ENCODE measurements at places on chromosomes 13 and 19.

GRCh38 chr19:11560404-11561051 is 1.5 kb upstream of the ELOF1 start:
- H3K27ac ChIP-seq: no peak overlapping the region
- no peak overlapping the region for H3K4me3 ChIP-seq
- peaks cover 42% of the 10 kb centered on the region for H3K4me1 ChIP-seq
- no peak for DNase-seq
- H3K27me3 ChIP-seq: no peaks in the 10 kb centered on the region

- no peaks in the 10 kb centered on the region for H3K36me3 ChIP-seq
- peak overlapping the region; percentile 69 for H3K27ac ChIP-seq
- peak overlapping the region; percentile 57 for H3K4me3 ChIP-seq
- no peak for DNase-seq
Measured at GRCh38 chr13:43785650-43786471, 911 bp downstream of the ENOX1 start.

GRCh38 chr13:46053162-46054012 is 841 bp upstream of the ZC3H13 start:
- H3K4me1 ChIP-seq: peaks cover 14% of the 10 kb centered on the region
- H3K27me3 ChIP-seq: no peaks in the 10 kb centered on the region
- H3K27ac ChIP-seq: peak overlapping the region; percentile 90
- DNase-seq: no peak
- peak overlapping the region; percentile 74 for H3K4me3 ChIP-seq

DNA sequence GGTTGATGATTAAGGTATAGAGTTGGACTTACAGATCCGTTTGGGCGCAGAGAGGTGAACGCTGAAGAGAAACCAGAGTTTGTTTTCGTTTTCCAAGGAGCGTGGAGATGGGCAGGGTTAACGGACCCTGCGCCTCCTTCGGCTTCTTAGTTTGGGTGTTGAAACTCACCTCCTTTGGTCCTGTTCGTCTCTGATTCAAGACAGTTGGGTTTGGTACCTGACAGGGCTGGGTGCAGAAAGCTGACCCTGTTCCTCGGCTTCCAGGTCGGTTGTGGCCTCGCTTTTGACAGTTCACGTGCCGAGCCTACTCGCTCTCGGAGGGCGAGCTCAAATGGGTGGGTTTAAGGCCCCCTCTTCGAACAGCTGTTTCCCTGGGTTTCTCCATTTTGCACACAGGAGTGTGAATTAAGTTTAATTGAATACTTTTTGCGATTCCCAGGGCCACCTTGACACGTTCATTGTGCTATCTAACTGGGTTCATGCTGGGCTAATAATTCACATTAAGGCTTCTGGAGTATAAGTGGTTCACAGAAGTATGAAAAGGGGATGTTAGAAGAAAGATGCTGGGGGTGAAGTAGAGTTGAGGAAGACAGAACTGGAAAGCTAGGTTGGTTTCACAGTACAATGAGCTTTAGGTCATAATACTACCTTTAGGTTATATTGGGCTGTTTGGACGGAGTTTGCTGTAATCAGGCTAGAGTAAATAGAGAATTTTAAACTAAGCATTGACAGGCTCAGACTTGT is 638 bp downstream of the USPL1 start:
- no peak for DNase-seq
- H3K4me1 ChIP-seq: peaks cover 26% of the 10 kb centered on the region
- peak overlapping the region; percentile 100 for H3K27ac ChIP-seq
- H3K4me3 ChIP-seq: peak overlapping the region; percentile 83

GRCh38 chr13:98142380-98143156 is at the start of gene FARP1:
FARP1 (plus strand) TSS chr13:98143094; CDS start chr13:98213243, 70,149 bp downstream.
- no peaks in the 10 kb centered on the region for H3K36me3 ChIP-seq
- no peak for DNase-seq
- H3K27me3 ChIP-seq: peaks cover 6% of the 10 kb centered on the region

DNA sequence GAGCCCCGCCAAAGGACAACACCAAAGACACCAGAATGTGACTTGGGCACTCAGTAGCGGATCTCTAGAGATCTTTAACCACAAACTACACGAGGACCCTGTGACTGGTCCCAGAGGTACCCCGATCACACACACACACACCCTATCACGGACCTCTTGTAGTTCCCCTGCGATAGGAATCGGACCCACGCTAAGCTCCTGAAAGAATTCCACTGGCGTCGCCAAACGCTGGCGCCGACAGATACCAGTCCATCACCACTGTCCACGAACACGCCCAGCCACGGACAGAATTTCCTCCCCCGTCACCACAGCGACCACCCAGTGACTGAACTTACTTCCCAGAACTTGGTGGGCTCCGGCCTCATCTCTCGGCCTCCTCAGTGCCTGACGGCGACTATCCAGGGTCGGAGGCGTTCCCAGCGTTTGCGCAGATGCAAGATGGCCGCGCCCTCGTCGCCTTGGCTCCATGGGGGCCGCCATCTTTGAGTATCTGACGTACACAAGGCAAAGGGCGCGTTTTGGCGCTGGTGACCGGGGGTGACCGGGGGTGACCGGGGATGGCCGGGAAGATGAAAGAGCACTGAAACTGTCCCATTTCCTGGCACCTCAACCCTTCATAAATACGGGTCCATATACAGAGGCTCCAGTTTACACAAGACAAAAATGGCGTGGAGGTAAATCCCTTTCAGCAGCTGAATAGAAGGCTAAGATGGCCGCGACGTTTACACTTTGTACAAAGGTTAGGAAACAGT is at the start of gene ZNF615:
TSS of gene ZNF615 (minus strand) at position 406 of the 752 bp plus-strand sequence. CDS start 4,500 bp downstream, outside the sequence.
- DNase-seq: peak; percentile 32
- peak within 1 kb of the TSS; percentile 84 for H3K27ac ChIP-seq
- H3K27me3 ChIP-seq: no peaks in the 10 kb centered on the region

GRCh38 chr19:1261538-1261797 is 7.7 kb upstream of the CIRBP start:
- peak overlapping the region; percentile 98 for H3K27ac ChIP-seq
- H3K4me3 ChIP-seq: peak overlapping the region; percentile 71
- H3K4me1 ChIP-seq: peaks cover 79% of the 10 kb centered on the region
- DNase-seq: no peak

DNA sequence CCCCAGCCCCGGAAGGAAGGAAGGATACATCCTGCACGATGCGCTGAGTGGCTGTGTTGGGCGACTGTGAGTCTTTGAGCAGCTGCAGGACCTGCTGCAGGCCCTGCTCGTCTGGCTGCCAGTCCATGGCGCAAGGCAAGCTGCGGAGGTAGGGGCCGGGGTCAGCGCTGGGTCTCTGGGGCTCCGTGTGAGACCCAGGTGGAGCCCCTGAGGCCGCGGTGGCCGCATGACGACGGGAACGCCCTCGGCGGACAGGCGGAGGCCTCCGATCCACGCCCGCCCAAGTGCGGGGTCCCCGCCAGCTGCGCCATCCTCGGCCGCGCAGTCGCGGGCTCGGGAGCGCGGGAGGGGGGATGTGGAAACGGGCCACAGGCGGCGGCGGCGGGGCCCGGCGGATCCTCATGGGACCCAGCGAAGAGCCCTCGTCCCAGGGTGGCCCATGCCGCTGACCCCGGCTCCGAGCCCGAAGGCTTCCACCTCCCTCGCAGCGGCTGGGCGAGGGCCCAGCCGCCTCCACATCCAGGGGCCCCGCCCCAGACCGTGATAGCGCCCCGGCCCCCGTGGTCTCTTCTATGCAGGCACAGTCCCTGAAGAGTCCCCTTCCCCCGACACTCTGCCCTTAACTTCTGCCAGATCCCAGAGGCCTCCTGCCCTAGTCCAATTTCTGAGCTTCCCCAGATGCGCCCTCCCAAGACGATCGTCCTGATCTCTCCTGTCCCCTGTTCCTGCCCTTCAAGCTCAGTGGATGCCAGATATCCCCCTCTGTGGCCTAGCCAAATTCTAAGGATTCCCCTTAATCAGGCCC is 2.7 kb downstream of the TNPO2 start:
- H3K36me3 ChIP-seq: peaks cover 11% of the 10 kb centered on the region
- H3K4me1 ChIP-seq: peaks cover 71% of the 10 kb centered on the region
- H3K27me3 ChIP-seq: no peaks in the 10 kb centered on the region
- DNase-seq: no peak
- H3K27ac ChIP-seq: peak overlapping the region; percentile 96

GRCh38 chr19:18251587-18252369 is 22.5 kb downstream of the IQCN start:
- no peak overlapping the region for H3K27ac ChIP-seq
- DNase-seq: no peak

DNA sequence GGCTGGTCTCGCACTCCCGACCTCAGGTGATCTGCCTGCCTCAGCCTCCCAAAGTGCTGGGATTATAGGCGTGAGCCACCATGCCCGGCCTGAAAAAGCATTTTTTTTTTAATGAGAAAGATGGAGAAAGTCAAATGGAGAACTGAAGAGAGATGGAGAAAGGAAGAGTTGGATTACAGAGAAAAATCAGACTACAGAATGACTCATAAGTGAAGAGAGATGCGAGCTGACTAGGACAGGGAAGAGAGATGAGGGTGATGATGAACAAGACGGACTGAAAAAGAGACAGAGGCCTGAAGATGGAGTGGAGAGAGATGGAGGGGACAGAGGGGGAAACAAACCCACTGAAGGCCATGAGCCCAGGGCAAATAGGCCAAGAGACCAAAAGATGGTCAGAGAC is 1.5 kb downstream of the DHX34 start:
- DNase-seq: no peak
- peaks cover 30% of the 10 kb centered on the region for H3K4me1 ChIP-seq
- no peak overlapping the region for H3K27ac ChIP-seq
- H3K36me3 ChIP-seq: peaks cover 30% of the 10 kb centered on the region

DNA sequence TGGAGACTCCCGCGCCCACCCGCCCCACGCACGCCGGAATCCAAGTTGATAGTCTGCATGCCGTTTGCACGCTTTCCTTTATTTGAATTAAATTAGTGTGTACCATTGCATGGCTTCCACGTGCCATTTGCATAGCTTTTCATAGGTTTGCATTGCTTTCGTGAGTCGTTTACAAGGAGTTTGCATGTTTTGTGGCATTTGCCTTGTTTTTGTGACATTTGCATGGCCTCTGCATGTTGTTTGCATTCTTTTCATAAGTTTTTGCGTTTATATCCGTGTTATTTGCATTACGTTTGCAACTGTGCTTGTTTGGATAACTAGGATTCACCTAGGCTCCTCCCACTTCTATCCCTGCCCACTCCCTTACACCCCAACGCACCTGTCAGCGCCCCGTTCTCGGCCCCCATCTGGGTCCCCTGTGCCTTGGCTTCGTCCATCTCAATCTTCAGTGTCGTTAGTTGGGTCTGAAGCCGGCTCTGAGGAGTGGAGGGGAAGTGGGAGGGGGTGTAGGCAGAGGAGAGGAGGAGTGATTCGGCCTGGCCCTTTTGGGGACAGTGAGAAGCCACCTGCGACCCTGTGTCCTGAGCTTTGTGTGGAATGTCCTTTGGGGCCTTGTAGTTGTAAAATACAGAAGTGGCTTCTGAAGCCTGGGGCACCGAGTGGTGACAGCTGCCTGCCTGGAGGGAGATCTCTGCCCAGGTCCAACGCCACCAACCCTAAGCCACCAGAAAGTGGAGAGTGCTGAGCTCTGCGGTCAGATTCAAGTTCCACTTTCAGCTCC is 2.4 kb downstream of the CCDC194 start:
- H3K4me1 ChIP-seq: peaks cover 43% of the 10 kb centered on the region
- no peak overlapping the region for H3K27ac ChIP-seq
- peak overlapping the region; percentile 51 for H3K4me3 ChIP-seq
- no peaks in the 10 kb centered on the region for H3K36me3 ChIP-seq

DNA sequence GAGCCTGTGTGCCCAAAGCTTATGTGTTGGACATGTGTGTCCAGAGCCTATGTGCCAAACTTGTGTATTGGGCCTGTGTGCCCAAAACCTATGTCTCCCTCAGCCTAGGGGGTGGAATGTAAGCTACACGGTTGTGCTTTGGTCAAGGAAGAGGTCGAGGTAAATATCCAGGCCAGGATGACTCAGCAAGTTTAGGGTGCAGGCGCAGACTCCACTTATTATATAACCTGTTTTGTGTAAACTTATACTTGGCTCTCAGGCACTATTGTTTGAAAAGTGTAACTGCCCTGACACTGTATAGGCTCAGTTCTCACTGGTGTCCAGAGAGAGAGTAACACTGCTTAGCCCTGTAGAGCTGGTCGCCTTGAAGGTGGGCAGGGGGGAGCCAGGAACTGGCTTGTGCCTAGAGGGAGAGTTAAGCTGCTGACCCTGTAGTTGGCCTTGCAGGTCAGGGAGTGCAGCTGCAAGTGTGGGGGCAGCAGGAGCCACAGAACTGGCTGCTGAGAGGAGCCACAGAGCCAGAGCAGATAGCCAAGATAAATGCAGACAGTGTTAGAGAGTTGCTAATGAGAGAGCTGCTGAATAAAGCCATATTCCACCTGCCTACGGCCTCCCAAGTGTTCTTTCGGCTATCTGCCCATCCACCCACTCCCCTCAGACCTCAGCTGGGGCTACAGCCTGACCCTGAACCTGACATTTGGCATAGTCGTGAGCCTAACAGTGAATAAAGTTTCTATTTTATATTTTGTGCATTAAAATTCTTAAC is 517.2 kb upstream of the SLITRK1 start:
- H3K27me3 ChIP-seq: no peaks in the 10 kb centered on the region
- H3K4me3 ChIP-seq: no peak overlapping the region
- H3K27ac ChIP-seq: no peak overlapping the region
- peaks cover 22% of the 10 kb centered on the region for H3K4me1 ChIP-seq
- DNase-seq: no peak

DNA sequence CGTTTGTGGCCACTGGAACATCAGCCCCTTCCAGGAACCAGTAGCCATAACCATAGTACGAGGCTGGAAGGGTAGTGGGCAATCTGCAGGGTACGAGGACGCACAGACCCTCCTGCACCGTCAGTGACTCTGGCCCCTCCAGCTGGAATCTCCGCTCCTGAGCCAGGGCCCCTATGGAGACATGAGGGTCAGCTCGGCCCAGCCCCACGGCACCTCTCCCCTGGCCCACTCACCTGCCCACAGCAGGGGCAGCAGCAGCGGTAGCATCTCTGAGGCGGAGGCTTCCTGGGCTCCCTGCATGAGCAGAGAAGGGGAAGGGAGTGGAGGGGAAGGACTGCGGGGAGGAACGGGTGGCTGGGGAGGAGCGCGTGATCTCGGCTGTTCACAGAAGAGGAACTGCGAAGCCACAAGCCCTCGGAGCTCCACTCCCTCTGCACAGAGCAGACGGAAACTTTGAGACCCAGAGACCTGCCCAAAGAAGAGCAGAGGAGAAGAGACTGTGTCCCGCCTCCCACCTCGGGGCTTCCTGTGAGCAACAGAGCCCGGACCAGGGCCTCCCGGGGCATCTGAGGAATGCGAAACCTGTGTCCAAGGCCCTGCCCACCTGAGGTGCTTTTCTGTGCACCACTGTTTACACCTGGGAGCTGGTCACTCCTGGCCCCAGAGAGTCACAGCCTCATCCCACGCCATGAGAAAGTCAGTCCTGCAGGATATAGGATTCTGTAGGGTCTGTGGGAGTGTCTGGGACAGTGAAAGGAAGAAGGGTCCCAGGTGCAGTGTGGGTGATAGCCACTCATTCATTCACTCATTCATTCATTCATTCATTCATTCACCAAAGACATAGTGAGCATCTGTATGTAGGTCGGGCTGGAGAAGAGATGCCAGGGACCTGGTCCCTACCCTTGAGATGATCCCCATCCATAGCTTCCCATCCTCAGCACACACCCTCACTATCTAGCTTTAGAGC is at the start of gene SIGLEC6:
TSS of gene SIGLEC6 (minus strand) at position 322 of the 967 bp plus-strand sequence. CDS start at position 300, 22 bp downstream.
- no peaks in the 10 kb centered on the region for H3K36me3 ChIP-seq
- no peak within 1 kb of the TSS for H3K4me3 ChIP-seq
- no peak within 1 kb of the TSS for H3K27ac ChIP-seq
- no peaks in the 10 kb centered on the region for H3K27me3 ChIP-seq
- no peaks in the 10 kb centered on the region for H3K4me1 ChIP-seq
